Amniotic epithelial cell (primary cell): ENCODE measurements at places on chromosomes 5 and 9.

DNA sequence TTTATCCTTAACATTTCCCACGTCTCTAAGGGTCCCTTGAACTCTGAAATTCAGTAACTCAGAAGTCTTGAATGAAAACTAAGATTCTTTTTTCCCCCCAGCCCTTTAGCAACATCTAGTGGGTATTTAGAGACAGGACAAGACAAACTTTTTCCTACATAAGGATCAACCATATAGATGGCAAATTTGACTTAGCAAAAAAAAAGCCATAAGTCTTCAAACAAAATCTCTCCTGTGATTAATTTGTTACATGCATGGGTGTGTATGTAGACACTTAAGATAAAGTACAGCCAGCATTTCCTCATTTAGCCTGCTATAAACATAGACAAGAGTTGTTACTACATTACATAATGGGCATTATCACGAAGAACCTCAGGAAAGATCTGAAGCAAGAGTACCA, 29.1 kb upstream of the ANKRD31 start:
- DNase-seq: peak; percentile 59

DNA sequence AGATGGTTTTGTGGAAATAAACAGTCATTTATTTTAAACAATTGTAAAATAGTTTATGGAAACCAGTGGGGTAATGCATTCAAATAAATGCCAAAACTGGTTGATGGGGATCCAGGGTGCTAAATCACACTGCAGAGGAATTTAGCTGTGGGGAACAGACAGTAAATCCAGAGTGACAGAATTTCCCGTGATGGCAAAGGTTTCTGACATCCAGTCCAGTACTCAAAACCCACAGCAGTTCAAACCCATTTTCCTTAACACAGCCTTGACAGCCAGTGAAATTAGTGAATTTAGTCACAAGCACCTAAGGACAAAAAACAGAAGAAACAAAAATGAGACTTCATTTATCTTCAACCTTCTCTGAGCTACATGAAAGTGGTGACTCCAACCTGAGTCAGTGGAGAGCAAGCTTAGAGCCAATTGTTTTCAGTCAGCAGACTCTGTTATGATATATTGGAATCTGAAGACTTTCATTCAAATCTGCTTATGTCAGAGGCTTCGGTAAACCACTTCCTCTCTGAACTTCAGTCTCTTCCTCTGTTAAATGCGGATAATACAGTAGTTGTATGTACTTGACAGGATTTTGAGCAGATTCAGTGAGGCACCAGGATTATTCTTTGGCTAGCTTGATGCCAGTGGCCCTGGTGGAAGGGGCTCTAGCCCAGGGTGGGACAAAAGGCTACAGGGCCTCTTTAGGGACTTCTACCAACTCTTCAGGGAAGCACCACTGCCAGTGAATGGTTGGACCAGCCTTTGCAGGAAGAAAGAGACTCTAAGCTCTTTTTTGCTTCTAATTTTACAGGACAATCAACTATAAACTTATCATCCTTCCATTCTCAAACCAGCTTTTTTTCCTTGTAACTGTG, 185.3 kb downstream of the MAPKAP1 start:
- peak; percentile 97 for DNase-seq

DNA sequence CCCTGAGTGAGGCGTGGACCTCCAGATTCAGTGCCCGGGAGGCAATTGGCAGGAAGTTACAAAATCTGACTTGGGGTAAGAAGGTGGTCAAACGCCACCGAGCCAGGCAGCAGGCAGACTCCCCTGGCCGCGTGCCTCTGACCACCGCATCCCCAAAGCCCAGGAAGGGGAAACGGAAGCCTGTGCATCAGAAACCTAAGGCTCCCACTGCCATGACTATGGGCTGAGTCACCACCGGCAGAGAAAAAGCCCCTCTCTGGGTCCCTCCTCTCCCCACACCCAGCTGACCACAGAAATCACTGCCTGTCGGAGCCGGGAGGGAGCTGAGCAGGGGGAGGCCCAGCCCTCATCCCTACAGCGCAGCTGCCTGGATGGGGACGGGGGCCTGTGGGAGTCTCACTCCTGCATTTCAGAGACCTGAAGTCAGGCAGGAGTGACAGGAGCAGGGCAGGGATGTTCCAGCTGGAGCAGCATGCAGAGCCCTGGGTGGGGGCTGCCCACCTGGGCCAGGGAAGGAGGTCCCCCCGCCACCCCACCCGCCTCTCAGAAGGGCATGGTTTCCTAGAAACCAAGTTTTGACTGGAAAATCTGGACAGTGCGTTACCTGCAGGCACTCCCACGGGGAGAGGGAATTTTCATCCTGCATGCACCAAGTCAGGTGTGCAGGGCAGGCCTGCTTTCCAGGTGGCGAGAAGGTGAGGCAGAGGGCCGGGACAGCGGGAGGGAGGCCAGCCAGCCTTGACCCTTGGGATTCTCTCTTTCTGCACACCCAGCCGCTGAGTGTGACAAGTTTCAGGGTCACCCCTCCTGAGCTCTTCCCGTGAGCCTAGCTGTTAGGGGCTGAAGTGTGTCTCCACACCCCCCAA, 68.2 kb downstream of the LRSAM1 start:
- peak; percentile 97 for DNase-seq

GRCh38 chr5:178427576-178428197, 162.5 kb downstream of the COL23A1 start:
- no peak for DNase-seq

DNA sequence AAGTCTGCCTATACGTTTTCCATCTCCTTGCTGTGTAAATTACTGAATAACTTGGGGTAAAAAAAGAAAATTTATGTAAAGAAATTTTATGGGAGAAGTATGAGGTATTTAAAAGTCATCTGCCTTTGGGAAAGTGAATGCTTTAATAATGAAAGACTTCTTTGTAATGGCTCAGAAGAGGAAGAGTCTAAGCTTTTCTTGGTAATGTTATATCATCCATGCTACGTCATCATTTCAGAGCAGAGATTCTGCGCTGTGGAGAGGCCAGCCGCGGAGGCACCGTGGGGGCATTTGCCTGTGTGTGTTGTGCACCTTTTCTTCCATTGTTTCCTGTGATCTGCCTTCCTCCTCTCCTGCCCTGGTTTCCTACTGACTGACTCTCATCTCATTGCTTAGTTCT, 78.2 kb downstream of the GOLM1 start:
- no peak for DNase-seq

DNA sequence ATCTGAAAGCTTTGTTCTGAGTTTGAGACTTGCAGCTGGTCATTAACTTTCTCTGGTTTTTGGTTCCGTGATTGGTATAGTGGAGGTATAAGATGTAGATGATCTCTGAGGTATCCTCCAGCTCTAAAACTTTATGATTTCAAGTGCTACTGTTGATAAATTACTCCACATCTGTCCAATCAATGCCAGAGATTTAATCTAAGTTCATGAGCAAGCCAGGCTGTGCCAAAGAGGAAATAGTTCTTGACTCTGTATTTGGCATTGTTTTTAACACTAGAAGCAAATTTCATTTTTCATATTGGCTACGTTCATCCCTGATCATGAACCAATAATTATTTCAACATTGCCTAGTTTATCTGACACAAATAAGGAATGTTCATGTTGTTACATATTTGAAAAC, 28.5 kb upstream of the CHD1 start:
- DNase-seq: no peak

GRCh38 chr9:2173170-2173569, 158.0 kb downstream of the SMARCA2 start:
- no peak for DNase-seq

DNA sequence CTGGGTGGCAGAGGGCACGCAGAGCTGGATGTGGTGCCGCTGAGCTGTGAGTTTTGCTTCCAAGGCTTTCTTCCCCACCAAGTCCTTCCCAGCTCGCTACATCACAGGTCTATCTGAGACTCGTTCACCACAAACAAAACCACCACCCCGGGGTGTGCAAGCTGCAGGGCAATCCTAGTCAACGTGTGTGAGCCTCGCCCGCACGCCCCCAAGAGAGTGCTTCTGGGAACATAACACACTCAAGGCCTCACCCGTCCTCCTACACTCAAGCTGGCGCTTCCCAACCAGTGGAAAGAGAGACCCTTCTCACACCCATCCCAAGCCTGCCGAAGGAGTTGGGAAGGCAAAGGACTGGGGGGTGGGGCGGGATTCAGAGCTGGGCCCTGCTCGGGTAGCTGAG, 10.6 kb downstream of the SNAPC4 start:
- no peak for DNase-seq
